GM18507 (cell line): ENCODE measurements at places on chromosomes 13 and 19.
A peak's percentile ranks its signal among the peaks of the same experiment; 100 is the strongest.

- DNase-seq, result no peak
These were observed 1269.7 kb upstream of the SPRY2 start for GRCh38 chr13:81610644-81611043.

DNA sequence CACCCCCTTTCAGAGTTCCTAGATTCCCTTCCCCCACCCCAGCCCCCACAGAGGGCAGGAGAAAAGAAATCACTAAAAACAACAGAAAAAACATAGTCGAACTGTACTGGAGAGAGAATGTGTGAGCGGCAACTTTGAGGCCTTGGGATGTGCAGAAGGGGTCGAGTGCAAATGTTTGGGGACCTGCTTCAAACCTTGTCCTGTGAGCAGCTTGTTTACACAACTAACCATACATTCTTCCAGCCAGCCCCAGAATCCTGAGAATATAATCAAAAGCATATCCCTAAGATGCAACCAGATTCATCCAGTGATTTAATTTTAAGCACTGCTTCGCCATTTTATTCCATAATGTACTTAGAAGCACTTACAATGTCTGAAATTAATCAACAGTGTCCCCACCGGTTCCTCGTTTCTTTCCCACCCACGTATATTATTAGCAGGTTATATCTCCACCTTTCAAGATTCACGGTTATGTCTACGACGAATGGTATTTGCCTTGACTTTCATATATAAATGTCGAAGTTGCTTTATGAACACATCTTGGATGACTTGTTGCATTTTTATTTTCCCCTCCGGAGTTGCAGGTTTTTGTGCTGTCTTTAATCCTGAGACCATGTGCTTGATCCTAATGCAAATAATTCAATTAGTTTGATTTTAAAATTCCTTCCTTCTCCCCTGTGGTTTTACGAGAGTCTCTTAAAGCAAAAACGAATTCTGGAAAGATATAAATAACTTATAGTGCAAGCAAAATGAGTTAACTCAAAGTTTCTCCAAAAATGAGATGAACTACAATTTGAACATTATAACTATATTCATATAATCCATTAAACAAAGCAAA is 107.6 kb downstream of the ZIC5 start:
- no peak for DNase-seq

- DNase-seq, result peak; percentile 83
These were observed at the start of gene KDELR1 for GRCh38 chr19:48391100-48392005. Gene KDELR1 (minus strand): TSS chr19:48391551. CDS start chr19:48391358, 193 bp downstream.

- no peak for DNase-seq
These were observed 15.9 kb upstream of the MEIS3 start for GRCh38 chr19:47435196-47435595.

GRCh38 chr19:30712431-30713337 is 340.5 kb downstream of the ZNF536 start:
- DNase-seq, result no peak

GRCh38 chr13:92952161-92952560 is 274.4 kb upstream of the GPC6 start:
- DNase-seq, result no peak

GRCh38 chr19:11044431-11044830 is 44.8 kb upstream of the LDLR start:
- DNase-seq, result no peak

DNA sequence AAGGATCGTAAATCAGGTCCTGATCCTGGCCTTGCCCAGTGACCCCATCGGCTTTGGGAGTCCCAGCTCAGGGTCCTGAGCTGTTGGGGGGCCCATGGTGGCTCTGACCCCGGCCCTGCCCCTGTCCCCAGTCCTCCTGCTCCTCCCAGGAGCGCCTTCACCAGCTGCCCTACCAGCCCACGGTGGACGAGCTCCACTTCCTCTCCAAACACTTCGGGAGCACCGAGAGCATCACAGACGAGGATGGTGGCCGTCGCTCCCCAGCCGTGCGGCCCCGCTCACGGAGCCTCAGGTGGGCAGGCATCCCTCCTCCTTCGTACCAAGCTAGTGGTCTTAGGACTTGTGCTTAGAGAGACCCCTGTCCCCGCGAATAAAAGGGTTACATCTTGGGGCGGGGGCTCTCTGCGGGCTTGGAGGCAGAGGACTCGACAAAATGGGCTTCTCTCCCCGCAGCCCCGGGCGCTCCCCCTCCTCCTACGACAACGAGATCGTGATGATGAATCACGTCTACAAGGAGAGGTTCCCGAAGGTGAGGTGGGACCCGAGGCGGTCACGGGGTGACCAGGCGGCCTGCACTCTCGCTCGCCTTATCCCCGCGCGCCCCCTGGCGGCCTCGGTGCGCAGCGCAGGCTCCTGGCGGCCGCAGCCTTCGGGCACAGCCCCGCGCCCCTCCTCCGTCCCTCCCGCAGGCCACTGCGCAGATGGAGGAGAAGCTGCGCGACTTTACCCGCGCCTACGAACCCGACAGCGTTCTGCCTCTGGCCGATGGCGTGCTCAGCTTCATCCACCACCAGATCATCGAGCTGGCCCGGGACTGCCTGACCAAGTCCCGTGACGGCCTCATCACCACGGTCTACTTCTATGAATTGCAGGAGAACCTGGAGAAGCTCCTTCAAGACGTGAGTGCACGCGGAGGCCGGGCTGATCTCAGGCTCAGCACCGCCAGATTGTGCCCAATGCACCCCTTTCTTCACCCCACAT is 9.1 kb downstream of the MAST1 start:
- peak; percentile 77 for DNase-seq

- no peak for DNase-seq
These were observed 8.6 kb downstream of the IZUMO2 start for GRCh38 chr19:50154529-50154928.

GRCh38 chr19:34847393-34847792 is 74.4 kb upstream of the ZNF599 start:
- no peak for DNase-seq

DNA sequence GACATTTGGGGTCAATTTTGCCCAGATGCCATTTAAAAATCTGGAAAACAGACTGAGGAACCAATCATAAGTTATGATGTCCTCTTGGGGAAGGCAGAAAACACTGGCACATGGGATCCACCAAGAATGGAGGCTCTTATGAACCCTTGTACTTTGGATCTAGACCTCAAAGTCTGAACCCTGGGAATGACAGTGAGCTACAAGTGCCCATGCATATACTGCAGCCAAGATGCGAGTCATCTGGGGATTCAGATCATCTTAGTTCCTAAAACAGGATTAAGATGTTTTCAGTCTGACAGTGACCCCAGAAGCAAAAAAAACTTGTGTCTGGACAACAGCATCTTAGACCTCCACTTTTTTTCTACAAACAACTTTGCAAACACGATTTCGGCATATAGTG is 100.2 kb upstream of the SIAH3 start:
- DNase-seq, result no peak

- peak; percentile 75 for DNase-seq
These were observed 71.2 kb upstream of the GTF3A start for GRCh38 chr13:27353166-27353583.

GRCh38 chr13:99366075-99366987 is 59.1 kb upstream of the GPR183 start:
- DNase-seq, result no peak

DNA sequence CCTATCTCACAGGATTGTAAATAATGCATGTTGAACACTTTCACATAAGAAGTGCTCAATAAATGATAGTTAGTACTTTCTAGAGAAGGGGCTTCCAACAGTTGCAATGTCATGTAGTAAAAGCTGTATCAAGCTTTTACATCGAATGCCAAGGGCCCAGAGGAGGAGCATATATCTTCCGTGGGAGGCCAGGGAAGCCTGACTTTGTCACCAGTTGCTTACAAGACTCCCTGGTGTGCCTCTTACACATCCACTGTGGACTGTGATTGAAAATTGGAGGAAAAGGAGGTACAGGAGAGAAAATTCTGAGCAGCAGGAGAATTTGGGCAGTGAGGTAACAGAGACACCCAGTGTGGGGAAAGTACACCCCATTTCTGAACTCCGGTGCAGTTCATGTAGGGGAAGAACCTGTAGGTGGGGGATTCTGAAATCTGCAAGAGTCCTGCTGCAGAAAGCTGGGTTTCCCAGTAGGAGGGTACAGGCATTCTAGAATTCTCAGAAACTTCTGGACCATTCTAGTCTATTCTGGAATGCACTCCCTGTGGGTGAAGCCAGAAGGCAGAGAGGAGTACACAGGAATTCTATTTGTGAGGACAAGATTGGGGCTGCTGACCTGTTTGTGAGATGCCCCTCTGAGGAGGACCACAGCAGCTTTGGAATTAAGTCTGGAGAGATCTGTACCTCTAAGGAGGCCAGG is 54.0 kb downstream of the ALOX5AP start:
- DNase-seq, result no peak

DNA sequence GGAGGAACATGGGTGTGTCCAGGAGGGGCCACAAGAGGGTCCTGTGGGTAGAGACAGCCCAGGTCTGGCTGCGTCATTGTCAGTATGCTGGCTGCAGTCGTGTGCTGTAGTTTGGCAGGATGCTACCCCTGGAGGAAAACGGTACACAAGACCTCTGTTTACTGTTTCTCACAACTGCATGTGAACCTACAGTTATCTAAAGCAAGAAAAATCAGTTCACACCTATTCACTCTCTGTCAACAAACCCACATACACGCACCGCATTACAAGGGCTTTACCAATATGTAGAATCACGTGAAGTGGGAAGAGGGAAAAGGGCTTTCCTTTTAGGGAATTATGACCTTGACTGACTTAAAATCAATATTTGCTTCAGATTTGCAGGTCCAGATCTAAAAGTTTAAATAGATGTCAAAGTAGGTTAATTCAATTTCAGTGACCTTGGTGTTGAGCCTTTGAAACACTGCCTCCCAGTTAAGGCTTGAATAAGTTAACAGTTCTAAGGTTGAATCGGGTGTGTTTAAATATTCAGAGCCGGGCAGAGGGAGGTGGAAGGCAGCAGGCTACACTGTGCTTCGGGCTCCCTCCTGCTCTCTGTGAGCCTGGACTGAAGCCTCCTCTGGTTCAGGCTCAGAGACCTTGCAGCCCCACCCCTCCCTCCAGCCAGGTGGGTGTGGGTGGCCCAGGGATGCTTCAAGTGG is 17.2 kb upstream of the MCF2L start:
- DNase-seq, result no peak

- no peak for DNase-seq
These were observed 13.7 kb downstream of the MICU2 start for GRCh38 chr13:21590231-21590630.

- no peak for DNase-seq
These were observed 4.6 kb downstream of the PROZ start for GRCh38 chr13:113162783-113163685.

DNA sequence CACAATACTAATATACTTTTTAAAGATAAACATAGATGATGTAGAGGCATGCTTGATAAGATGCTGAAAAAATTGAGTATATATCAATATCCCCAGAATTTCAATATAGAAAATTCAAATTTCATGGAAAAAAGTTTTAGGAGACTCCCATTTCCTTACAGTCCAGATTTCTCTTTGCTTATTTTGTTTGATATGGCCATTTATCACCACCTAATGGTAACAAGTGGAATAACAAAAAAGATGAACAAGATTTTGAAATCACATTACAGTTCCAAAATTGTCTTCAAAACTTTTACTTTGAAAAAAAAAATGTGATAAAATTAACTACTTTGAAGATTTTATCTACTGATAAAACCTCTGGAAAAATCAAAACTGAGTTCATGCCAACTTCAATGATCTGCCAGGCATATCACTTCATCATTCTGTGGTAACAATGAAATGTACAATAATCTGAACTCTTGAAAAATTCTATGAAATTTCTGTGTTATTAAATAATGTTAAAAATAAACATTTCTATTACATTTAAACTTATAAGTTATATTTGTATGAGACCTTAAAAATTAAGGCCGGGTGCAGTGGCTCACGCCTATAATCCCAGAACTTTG is 17.5 kb downstream of the MIPEP start:
- no peak for DNase-seq

- no peak for DNase-seq
These were observed 880.6 kb downstream of the UQCRFS1 start for GRCh38 chr19:28332351-28332750.

GRCh38 chr19:45526971-45527370 is 19.7 kb downstream of the VASP start:
- DNase-seq, result no peak

- no peak for DNase-seq
These were observed 1332.0 kb upstream of the PCDH20 start for GRCh38 chr13:62747629-62748028.

DNA sequence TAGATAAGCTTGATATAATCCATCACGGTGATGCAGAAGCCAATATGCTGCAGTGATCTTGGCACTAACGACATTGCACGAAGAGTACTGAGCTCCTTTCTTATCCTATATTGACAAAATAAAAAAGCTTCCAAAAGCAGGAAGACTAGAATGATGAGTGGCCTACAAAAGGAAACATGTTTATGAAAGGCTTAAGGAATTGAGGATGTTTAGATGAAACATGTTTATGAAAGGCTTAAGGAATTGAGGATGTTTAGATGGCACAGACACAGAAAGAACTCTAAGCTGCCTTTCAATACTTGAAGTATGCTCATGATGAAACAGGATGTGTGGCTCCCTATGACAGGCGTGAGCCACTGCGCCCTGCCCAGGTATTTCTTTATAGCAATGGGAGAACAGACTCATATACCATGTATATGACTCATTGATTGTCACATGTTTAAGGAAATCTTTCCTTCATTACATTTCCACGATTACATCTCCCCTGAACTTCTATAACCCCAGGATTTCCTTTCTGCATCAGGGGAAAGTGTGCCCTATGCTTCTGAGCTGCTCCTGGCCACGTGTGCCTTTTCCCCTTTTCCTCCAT is 690.8 kb upstream of the ARGLU1 start:
- DNase-seq, result no peak

DNA sequence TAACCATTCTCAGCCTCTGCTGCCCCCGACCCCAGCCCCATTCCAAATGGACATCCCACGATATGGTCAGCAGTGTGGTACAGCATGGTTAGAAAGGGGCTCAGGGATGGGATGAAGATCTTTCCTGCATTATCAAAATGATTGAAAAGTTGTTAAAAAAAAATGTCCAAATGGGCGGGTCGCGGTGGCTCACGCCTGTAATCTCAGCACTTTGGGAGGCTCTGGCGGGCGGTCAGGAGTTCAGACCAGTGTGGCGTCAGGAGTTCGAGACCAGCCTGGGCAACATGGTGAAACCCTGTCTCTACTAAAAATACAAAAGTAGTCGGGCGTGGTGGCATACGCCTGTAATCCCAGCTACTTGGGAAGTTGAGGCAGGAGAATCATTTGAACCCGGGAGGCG is 54.3 kb upstream of the ZNF254 start:
- DNase-seq, result no peak

GRCh38 chr13:85693889-85694511 is 105.2 kb downstream of the SLITRK6 start:
- DNase-seq, result no peak

DNA sequence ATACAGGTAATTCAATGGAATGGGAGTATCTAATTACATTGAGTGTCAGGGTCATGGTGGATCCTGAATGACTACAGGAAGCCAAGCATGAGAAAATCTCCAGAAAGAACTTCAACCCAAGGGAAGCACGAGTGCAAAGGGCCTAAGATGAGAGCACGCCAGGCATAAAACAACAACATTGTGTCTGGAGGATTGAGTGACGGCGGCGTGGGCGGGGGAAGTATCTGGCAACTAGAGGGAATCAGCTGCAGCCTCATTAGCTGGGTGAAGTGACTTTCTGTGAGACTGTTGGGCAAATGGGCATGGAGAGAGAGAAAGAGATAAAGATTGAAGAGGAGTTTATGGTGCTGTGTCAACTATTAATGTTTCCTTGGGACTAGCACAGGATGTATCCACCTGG is 194.3 kb downstream of the GPC6 start:
- DNase-seq, result no peak

- no peak for DNase-seq
These were observed 1.9 kb downstream of the PLIN4 start for GRCh38 chr19:4516199-4516938.

- no peak for DNase-seq
These were observed 11.2 kb downstream of the CEBPA start for GRCh38 chr19:33290956-33291622.
